Activated CD8-positive, alpha-beta memory T cell treated with anti-CD3 and anti-CD28 coated beads for 1 hour (primary cell): ENCODE measurements at places on chromosomes 12 and 14.

- DNase-seq, result no peak
Measured at GRCh38 chr12:92445253-92446082, 257.3 kb upstream of the PLEKHG7 start.

DNA sequence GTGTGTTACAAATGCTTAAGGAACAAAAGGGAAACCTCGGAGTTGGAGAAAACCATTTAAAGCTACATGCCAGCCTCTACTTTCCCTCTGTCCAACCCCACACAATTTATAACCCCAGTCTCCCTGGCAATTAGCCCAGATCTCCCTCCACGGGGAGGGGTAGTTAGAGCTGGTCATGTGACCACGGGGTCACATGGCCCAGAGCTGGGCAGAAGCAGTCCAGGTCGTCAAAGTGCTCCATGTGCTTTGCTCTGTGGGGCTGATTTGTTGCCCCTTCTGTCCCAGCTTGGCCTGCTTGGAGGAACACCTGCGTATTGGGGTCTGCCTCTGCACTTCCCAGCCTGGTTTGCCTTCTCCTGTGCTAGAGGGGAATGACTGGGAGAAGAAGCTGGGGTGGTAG, 219.1 kb downstream of the RBM19 start:
- no peak for DNase-seq

DNA sequence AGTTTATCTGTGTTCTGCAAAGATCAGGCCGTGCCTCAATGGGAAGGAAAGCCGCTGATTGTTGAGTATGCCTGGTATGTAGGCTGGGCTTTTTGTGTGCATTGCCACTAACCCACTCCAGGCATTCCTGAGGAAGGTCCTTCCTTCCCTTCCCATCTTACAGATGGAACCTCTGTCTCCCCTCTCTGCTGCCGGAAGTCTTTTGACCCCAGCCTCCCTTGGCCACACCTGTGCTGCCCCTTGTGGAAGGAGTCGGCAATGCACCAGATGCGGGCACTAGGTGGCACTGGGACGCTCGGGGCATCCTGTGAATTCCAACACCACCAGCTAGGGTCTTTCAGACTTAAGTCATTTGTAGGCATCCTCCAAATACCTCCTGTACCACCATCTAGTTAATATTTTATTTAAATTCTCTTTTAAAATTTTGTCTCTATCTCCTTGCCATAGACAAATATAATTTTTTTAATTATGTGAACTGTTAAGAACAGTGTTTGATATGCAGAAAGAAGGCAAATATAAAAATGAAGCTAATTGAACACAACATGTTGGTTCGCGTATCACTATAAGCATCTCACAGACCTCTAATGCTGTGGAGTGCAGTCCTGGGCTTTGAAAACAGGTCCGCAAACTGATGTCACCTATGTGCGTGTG, 99.6 kb downstream of the RIN3 start:
- DNase-seq, result peak; percentile 58

DNA sequence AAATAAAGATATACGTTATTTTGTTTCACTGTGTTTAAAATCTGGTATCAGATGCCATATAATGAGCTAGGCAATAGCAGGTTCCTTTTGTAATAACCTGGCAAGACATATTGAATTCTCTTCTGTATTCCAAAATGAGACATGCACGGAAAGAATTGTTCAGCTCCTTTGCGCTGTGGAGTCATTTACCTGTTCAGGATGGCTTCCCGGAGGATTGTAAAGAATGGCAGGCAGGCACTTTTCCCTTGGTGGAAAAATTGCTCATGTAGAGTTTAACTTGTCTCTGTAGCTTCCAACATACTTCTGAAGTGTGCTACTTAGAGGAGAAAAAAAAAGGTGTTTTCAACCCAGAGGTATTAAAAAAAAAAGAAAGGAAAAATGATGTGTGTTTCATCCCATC, 805.2 kb downstream of the GALC start:
- no peak for DNase-seq

DNA sequence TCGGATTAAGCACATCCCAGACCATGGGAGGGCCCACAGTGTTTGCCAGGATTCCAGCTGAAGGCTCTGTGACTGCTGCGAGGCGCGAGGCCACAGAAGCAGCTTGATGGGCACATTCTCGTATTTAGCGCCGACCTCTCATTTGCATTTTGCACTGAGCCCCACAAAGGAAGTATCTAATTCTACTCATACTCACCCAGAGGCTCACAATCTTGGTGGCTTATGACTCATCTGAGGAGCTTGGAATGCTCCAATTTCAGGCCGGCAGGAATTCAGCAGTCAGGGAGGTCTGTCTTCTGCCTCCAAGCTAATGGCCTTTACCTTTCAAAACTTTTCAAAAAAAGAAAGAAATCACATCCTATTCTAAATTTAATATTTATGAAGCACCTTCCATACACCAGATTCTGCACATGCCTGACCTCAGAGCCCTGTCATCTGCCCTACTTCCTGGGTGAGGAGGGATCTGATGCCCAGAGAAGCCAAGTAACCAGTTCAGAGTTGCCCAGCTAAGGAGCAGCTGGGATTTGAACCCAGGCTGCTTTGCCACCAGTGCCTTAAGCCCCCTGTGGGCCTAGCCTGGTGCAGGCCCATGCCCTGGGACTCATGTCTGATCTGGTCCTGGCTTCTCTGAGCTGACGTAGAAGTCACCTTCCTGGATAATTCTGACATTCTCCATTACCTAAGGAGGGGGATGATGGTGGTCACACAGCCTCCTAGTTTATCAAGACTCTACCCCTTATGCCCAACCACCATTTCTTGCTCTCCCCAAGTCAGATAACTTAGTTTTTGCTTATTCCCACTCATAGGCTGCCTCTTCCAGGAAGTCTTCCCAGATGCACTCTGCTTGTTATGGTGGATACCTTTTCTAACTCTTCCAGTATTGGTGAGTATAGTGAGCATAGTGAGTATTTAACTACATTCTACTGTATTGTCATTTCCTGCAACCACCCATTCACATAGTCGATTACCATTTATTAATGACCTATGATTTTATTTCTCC, 198.9 kb downstream of the RBM19 start:
- DNase-seq, result no peak

DNA sequence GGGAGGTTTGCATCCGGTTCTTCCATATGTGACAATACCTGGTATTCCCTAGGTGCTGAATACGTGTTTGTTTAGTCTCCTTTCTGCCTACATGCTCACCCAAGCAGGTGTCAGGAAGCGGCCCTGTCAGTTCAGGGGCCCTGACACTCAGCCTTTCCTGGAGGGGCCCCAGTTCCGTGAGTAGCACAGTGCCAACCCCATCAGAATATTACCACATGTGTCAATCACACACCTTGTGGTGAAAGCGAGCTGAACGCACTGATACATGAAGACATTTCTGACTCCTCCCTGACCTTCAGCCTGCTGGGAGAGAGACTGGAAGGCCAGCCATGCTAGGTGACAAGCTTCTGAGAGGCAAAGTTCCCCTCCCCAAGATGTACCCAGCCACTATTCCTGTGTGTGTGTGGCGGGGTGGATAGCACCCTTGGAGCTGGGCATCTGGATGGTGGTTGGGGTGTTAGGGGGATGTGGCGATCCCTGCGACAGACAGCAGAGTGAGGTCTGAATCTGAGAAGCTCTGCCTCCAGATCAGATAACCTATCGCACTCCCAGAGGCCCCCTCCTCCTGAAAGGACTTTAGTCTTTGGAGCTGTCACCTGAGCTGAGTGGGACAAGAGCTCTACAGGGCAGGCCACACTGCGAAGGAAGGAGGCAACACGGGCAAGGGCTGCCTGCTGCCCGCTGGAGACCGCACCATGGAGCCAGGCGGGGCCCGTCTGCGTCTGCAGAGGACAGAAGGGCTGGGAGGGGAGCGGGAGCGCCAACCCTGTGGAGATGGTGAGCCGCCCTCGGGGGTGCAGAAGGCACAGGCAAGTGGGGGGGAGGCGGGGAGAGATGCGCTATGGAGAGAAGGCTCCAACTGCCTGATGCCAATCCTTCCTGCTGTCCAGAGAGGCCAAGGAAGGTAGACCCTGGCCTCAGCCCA, at the start of gene SOAT2:
Gene SOAT2, plus strand, starts transcription at position 604 of the 925 bp plus-strand sequence. Its CDS starts 92 bp downstream, at position 696.
- DNase-seq, result no peak

DNA sequence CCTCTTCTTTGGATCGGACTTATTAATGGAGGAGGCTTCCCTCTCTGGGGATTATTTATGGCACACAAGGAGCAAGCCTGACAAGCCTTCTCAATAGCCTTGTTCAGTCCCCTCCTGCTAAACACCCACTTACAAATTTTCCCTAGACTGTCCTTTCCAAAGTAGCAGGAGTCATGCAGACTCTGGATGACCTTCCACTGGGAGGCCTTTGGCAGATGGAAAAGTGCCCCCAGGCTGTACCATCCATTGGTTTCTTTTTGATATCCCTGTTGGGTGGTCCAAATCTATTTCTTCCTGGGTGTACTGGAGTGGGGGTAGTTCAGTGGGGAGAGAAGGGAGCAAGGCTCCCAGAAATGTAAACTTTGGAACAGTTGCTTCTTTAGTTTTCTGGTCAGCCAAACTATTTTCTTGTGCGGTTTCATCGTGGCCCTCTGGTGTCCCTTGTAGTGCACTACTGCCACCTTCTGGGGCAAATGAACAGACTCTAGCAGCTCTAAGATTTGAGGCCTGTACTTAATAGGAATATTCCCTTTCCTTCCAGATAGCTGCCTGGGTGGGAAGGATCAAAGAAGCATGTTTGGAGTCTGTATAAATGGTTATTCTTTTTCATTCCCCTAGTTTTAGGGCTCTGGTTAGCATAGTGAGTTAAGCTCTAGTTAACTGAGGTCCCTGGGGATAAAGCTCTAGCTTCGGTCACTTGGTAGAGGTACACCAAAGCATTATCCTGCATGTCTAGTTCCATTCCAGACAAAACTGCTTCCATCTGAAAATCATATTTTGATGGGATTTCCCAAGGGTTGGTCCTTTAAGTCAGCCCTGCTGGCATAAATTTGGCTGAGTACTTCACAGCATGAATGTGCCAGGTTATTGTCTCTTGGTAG, 409.5 kb downstream of the SLC6A15 start:
- no peak for DNase-seq

DNA sequence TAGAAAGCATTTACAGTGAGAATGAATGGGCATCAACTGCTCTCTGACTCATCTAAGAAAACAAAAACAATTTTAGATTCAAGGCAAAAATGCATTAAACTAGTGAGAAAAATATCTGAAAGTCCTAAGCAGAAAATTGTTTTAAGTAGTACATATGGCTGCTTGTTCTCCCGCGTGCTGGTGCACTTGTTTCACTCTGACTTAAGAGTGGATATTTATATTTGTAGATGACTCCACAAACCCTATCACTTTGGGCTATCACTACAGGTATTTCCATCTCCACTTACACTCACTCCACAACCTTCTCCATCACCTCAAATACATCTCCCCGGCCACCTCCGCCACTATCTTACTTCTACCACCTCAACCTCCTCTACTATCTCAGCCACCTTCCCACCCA, 253.9 kb upstream of the EGLN3 start:
- no peak for DNase-seq

DNA sequence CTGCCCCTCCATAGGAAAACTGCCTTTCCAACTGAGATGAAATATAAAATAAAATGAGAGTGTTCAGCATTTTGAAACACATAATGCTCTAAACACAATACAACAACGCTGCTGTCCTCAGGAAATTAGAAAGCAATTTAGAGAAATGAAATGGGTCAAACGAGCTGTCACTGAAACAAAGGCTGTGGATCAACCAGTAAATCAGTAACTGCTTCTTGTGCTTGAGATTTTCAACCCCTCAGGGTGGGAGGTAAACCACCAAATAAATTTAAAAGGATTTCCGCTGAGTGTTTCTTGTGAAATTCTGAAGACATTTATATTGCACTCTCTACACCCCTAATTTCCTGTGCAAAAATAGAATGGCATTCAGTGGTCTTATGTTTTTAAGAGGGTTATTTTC, 657.1 kb upstream of the SEL1L start:
- DNase-seq, result no peak

GRCh38 chr12:96143392-96143791, 50.8 kb upstream of the ELK3 start:
- no peak for DNase-seq

- no peak for DNase-seq
Measured at GRCh38 chr12:94851396-94852028, 152.0 kb downstream of the NDUFA12 start.

DNA sequence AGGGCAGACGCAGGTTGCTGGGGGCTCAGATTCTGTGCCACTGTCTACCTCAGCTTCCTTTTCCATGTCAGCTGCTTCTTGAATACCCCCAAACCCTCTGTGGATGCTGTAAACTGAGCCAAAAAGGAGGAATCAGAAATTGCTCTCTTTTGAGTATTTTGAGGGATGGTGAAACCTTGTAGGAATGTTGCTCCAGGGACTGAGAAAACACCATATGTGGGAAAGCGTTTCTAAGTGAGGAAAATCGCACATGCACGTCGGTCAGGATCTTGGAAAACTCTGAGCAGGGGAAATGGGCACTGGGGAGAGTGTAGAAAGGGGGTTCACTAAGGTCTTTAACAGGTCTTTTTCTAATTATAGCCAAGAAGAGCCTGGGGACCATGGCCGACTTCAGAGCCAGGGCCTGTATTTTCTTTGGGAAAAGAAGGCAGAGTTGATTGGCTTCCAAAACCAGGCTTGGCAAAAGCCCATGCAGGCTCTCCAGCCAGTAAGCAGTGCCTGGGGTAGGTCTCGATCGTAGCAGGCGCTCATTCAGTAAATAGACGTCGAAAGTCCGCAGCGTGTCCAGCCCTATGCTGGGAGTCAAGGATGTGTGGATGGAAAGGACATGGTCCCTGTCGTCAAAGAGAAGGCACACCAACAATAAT, 58.0 kb downstream of the NTF3 start:
- no peak for DNase-seq

- DNase-seq, result no peak
Measured at GRCh38 chr14:59175404-59175803, 13.1 kb upstream of the DAAM1 start.

GRCh38 chr12:116159593-116160200, 117.8 kb downstream of the MED13L start:
- DNase-seq, result no peak

- DNase-seq, result no peak
Measured at GRCh38 chr12:110744151-110744571, 1.5 kb upstream of the PPP1CC start.

- no peak for DNase-seq
Measured at GRCh38 chr14:69547701-69548348, 26.8 kb downstream of the CCDC177 start.
